ENCODE measurements at places on chromosomes 2 and 18. TPM values are rescaled to one million over a fixed set of nuclear protein-coding genes. Genes with fewer than 3 reads are reported as not detected.
A peak's percentile ranks its signal among the peaks of the same experiment; 100 is the strongest.

GRCh38 chr2:241074065-241074818 lies 27.8 kb downstream of the MTERF4 start:
- no peak for DNase-seq

GRCh38 chr2:162174746-162175145 lies 22.7 kb upstream of the GCG start:
- no peak for DNase-seq

- DNase-seq, result no peak
These were observed 43.2 kb downstream of the NCKAP5 start for GRCh38 chr2:133525090-133525489.

DNA sequence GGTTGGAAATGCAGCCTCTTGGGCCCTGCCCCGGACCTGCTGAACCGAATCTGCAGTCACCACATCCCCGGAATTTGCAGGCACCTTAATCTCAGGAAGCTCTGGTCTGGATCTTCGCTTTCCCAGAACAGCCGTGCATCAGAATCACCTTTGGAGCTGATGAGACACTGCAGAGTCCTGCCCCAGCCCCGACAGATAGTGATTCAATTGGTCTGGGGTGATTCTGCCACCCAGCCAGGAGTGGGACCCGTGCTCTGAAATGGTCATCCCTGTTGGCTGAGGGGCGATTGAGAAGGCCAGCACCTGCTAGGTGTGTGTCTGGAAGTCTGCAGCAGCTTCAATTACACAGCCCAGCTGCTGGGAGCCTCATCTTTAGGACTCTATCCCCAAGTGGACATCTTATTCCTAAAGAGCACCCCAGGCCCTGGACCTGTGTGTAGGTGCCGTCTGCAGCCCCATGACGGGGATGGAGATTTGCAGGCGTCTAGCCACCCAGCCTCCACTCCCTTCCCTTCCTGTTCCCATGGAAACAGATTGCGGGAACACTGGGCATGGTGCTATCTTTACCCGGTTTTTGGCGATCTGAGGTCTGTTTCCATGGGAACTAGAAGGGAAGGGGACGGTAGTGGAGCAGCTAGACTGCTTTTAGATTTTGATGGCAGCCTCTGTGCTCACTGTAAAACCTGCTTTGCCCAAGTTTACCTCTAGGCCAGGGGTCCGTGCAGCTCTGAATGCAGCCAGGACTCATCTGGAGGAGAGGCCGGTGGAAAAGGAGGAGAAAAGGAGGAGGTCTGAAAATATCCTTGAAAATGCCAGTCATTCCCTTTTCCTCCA lies 156.1 kb downstream of the LDLRAD4 start:
- DNase-seq, result no peak

Gene CCDC142
- total RNA-seq, result 52.4 TPM

Gene RRM2
- total RNA-seq, result 30.3 TPM

DNA sequence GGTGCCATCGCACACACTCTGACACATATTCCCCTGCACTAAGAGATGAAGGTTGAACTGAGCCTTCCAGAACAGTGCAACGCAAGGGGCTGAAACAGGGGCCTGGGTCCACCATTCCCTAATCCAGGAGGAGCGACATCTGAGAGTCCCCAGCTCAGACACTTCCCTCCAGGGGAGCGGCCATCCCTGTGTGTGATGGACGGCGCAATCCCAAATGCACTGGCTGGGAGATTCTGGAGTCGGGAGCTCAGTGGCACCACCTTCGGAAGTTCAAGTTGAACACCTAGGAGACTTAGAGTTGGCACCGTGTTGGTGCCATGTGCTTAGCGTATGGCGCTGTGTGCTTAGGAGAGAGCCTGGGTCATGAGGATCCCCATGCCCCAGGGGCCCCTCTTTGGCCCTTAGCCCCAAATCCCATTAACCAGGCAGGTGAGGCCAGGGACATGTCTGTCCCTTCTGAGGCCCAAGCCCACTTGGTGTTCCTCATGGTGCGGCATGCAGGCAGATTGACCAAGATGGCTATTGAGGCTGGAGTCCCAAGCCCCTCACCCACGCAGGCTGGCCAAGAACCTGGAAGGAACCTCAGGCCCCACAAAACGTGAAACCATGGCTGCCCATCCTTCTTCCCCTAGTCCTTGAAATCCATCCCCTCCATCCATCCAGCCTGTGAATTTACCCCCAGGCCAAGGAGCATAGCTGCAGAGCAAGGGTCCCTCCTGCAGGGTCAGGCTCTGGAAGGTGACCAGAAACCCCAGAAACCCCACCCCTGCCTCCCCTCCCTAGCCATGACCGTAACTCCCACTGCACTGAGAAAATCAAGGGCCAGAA lies 114.1 kb upstream of the OTOS start:
- peak; percentile 20 for DNase-seq

GRCh38 chr2:120029672-120030640 lies 17.1 kb downstream of the EPB41L5 start:
- no peak for DNase-seq

Gene SPOPL
- total RNA-seq, result 13.6 TPM

- DNase-seq, result no peak
These were observed 473.6 kb downstream of the NUP35 start for GRCh38 chr2:183597841-183598240.

DNA sequence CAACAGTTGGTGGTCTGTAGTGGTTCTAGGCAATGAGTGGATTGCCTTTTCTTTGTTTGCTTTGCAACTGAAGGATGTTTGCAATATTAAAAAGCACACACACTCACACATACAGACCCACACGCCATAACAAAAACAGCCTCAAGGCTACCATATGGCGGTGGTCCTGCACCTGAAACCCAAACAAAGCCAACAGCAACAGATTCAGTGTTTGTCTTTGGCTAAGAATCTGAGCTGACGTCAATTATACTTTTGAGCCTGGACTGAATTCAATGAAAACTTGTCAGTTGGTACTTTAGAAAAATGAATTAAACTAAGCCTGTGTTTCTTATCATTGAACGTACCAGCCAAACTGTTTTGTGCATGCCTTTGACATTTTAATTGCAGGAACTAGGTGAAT lies 65.0 kb upstream of the NYAP2 start:
- no peak for DNase-seq

DNA sequence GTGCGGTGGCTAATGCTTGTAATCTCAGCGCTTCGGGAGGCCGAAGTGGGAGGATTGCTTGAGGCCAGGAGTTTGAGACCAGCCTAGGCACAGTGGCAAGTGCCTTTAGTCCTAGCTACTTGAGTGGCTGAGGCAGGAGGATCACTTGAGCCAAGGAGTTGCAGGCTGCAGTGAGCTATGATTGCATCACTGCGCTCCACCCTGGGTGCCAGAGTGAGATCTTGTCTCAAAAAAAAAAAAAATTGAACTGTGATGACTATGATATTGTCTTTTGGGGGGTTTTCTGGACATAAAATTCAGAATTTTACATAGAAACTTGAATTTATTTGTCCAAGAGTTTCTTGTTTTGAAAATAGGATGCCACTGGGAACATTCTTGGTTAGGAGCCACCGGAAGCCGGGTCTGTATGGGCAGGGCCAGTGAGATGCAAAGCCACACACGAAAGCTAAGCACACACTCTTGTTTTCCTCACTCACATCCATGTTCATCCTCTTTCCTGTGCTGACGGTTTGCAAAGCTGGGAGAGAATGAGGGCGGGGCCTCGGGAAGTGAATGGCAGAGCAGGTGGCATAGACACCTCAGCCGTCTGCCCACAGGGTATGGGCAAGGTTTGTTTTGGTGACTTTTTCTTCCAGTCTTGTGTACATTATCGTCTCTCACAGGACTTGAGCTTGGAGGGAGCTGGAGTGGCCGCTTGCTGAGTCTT lies 12.6 kb downstream of the AGAP1 start:
- no peak for DNase-seq

Gene GNAL
- 5.3 TPM for total RNA-seq

GRCh38 chr2:240623531-240624010 lies 1.7 kb upstream of the GPR35 start:
- DNase-seq, result no peak

- DNase-seq, result no peak
These were observed 100.5 kb upstream of the SETBP1 start for GRCh38 chr18:44580159-44580558.

- no peak for DNase-seq
These were observed 558.2 kb upstream of the TNP1 start for GRCh38 chr2:217418090-217418489.

Gene UGT1A1
- total RNA-seq, result 0.89 TPM

Gene KATNAL2
- total RNA-seq, result 39.1 TPM

DNA sequence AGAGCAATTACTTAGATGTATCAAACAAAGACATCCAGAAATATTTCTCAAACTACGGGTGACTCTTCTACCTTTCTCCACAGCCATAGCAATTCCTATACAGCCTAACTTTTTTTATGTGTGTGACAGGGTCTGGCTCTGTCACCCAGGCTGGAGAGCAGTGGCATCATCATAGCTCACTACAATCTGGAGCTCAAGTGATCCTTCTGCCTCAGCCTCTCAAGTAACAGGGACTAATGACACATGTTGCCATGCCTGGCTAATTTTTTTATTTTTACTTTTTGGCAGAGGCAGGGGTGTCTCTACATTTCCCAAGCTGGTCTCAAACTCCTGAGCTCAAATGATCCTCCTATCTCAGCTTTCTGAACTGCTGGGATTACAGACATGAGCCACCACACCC lies 328.9 kb upstream of the NT5C1B start:
- no peak for DNase-seq

- no peak for DNase-seq
These were observed 194.9 kb downstream of the SS18 start for GRCh38 chr18:25895518-25895917.

DNA sequence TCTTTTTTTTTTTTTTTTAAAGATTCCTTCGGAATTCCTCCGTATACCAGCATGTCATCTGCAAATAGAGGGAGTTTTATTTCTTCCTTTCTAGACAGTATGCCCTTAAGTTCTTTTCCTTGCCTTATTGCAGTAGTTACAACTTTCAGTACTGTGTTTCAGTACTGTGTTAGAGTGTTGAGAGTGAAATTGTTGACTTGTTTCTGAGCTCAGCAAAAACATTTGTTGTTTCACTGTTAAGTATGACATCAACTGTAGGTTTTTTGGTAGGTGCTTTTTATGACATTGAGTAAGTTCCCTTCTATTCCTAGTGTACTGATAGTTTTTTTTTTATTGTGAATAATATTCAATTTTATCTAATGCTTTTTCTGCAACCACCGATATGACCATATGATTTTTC lies 43.9 kb downstream of the ACVR2A start:
- DNase-seq, result no peak

- DNase-seq, result peak; percentile 3
These were observed 1632.5 kb downstream of the LRP1B start for GRCh38 chr2:140498360-140498759.

Gene DTNA
- 18.5 TPM for total RNA-seq

DNA sequence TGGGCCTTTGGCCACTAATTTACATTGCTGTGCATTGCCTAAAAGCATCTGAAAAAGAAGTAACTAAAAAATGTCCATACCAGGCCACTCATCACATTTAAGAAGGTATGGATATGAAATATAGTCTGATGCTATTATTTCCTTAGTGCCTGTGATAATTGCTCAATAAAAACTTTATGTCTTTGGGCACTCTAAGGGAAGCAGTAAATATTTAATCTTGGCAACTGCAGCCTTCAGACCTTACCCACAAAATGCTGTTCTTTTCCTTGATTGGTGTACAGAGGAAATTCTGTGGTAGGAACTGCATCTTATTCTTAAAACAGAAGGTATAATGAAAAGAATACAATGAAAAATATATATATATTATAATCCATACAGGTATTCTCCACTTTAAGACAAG lies 125.8 kb upstream of the RASGRP3 start:
- DNase-seq, result no peak

DNA sequence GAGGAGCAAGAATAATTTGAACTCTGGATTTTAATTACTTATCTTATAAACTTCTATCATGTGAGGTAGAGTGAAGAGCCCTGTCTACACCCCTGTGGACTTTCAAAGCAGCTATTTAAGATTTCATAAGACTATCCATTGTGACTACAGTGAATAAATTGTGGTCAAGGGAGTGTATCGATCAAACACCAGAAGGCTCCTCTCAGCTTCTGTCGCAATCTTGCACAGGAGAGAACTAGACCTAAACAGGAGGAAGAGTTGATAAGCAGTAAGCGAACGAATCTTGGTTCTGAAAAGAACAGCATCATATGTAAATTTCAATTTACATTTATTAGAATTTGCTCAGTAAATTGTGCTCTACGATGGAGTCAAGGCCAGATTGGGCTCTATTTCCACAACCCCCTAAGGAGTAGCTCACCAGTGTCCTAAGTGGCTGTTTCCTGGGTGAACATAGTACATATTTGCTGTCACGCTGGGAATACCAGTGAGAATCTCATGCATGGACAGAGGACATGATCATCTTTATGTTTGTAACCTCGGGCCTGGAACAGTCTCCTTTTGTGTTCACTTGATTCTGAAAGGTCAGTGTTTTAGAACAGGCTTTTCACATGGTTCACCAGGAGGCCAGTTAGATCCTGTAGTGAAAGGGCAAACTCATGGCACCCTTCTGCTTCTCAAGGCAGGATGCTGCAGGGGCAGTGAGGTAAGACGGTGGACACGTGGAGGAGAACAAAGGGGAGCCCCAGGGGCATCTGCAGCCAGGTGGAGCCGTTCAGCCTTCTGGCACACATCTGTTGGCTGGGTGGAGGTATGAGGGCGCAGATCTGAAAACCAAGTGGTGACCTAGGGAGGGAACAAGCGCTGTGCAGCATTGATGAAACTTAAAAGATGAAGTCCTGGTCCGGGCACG lies 33.3 kb downstream of the NPAS2 start:
- no peak for DNase-seq

Gene NT5C1B
- total RNA-seq, result not detected

GRCh38 chr2:46179037-46179621 lies 118.1 kb upstream of the EPAS1 start:
- peak; percentile 88 for DNase-seq

DNA sequence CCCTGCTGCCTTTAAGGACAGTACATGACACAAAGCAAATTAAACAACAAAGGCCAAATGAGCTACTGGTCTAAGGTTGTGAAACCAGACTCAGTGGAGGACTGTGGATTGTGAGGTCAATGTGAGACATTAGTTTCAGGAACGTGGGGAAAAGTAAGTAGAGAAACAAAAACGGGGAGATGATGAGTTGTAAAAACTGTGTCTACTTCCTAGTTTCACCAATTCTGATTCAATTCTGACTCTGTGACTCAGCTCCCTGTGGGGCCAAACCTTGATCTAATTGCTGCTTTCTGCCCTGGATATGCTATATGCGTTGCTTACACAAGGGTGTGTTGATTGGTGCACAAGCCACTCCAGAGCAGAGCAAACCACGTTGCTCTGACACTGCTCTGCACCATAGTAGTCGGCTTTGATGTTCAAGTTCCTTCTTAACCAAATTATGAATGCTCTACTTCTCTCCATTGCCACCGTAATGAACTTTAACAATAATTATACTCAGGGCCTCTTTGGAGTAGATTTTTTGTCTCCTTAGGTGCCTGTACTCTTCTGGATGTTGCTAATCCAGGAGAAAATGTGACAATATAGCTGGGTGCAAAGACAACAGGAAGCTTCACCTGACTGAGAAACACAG lies 1640.1 kb upstream of the CELF4 start:
- DNase-seq, result no peak

Gene TOGARAM2
- total RNA-seq, result 1.1 TPM

DNA sequence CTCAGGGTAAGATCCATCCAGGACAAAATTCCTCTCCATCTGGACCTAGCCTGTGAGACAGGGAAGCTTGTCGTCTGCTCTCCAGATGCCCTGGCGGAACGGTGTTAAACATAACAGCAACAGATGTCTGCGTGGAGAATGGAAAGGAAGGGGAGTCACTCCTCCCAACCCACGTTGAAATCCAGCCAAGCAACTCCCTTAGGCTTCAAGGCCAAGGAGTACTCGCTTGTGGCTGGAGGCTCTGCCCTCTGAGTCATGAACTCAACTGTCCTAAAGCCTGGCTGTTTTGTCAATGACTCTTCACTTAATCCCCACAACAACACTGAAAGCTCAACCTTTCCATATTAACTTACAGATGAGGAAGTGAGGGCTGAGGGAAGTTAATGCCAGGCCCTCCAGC lies 42.2 kb downstream of the TPO start:
- DNase-seq, result no peak
